Activated T-helper 1 cell treated with anti-CD3 and anti-CD28 coated beads, Interleukin-2, amount 50 U/mL, for 16 hours (primary cell): ENCODE measurements at places on chromosomes 2 and 18.

DNA sequence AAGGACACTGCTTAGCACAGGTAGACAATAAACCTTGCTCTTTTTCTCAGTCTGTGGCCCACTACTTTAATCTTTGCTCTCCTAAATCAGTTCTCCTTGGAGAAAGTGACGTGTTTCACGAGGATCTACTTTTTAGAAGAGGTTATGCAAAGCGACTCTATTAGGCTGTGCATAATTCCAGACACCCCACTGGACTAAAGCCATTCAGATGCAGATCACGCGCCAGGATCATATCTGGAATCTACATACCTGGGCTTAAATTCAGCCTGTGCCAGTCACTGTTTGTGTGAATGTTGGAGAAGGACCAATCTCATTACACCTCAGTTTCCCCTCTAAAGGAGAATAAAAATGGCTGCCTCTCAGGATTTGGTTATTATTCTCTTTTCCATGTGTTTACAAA lies 413.0 kb upstream of the MYT1L start:
- DNase-seq = no peak

- DNase-seq = no peak
Measured at GRCh38 chr18:36638224-36638623, 190.6 kb downstream of the TPGS2 start.

DNA sequence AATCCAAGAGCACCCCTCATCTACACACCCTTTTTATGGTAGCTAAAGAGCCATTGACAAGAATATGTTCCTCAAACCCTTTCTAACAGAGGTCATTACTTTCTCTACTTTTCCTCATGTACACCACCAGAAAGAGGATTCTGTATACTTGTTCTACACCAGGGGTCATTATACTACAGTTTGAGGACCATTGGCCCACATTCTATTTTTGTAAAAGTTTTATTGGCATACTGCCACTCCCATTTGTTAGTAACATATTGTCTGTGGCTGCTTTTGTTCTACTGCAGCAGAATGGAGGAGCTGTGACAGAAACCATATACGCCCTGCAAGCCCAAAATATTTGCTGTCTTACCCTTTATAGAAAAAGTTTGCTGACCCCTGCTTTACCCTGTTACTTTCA lies 14.3 kb downstream of the HTR2B start:
- no peak for DNase-seq

DNA sequence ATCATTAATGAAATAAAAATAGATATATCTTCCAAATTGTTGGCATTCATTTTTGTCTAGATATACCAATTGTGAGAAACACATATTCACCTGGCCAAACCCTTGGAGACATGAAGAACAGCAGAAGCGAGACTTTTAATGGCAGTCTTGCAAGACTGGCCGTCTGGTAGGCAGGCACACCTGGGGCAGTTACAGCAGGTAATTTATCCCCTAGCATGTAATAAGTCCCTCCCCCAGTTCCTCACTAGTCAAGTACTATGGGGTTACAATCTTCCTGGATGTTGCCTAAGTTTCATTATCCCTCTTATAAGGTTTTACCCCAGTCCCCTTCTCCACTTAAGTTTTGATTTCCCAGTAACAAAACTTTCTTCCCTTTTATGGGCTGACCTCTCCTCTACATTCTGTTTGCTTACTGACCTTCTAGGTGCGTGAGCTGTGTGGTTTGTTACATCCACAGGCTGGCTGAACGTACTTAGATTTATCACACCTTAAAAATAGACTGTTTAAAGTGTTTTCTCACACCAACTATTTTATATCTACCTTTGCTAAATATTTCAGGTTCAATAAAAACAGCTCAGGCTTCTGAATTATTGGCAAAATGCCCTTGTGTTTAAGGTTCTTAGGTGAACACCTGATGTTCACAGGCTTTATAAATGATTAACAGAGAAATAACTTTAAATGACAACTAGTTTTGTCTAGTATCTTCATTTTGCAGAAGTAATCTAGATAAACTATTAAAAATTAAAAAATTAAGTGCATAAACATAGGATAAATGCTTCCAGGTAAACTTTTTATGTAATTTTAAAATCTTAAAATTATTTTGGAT lies 365.0 kb upstream of the TFPI start:
- DNase-seq = no peak

DNA sequence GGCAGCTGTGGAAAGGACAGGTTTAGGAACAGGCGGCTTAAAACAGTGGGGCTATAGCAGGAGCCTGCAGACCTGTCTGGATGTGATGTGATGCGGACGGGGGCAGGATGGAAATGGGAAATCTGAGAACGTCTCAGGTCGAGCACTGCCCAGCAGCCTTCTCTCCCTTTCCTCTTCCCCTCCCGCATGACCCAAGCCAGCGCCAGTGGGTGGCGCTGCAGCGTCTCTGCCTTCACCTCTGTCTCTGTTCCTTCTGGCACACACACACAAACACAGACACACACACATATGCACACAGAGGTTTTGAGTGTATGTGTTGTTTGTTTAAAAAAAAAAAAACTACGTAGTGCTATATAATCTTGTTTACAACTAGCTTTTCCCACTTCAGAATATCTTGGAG lies 82.0 kb upstream of the SLC66A3 start:
- no peak for DNase-seq

DNA sequence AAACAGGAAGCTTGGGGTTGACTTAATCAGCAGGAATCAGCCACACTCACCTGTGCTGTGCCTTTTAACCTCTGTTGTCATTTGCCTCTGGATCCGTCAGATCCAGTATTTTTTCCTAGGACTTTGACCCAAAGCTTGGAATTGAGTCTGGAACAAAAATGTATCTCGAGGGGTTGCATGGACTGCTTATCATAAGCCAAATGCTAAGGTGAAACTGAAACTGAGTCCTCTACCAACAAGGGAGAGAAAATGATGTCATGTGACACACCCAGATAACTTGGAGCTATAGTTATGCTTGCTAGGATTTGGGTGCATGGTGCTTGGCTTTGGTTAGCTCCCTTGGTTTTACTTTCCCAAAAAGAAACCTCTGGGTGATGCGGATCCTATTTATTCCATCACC lies 2158.6 kb upstream of the PIK3C3 start:
- DNase-seq = no peak

DNA sequence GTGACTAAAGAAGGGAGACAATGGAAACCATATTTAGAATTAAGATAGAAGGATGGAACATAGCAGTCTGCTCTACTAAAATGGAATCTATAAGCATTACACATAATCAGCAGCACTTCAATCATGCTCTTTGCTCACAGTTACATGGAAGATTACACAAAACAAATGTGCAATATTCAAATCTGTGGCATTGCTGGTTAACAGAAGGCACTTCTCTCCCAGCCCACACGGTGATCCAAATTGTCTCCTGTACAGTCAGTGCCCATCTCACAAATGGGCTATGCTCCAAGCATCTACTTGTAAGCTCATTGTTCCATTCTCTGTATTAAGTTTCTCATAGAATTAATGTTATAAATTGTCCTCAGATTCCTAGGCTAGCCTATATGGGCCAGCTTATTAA lies 716.6 kb downstream of the NRXN1 start:
- DNase-seq = no peak

DNA sequence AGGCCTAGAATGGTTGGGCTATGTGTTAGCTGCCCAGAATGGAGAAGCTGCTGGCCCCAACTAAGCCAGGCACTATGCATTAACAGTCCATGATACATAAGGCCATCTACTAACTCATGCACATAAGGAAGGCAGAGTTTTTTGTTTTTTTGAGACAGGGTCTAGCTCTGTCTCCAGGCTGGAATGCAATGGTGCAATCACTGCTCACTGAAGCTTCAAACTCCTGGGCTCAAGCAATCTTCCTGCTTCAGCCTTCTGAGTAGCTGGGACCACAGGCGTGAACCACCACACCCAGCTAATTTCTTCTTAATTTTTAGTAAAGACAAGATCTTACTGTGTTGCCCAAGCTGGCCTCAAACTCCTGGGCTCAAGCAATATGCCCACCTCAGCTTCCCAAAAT lies 37.6 kb downstream of the GPR45 start:
- DNase-seq = no peak

- no peak for DNase-seq
Measured at GRCh38 chr2:75047189-75047991, 88.9 kb downstream of the POLE4 start.

DNA sequence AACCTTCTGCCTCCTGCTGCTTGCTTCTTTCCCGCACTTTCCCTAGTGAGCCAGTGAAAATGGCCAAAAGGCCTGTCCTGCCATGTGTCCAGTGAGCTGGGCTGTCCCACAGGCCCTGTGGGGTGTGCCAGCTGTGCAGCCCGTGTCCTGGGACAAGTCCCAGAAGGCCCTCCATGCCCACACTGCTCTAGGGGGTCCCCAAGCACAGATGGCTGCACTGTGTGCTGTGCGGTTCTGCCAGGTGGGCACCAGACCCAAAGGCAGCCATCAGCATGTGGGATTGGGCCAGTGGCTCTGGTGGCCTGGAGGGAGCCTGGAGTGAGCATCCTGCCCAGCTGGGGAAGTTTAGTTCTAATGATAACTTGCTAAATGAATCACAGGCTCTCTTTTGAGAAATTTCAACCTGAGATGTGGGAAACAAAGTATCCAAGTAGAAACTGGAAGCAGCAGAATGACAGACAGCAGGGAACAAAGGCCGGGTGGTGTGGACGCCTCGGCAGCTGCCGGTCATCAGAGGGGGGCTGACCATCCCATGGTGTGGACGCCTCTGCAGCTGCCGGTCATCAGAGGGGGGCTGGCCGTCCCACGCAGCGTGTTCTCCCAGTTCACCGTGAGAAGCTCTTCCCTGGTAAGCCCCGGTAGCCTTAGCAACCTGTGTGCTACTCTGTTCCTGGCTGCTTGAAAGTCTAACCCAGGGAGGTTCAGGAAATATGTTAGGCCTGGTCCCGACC lies 9.9 kb upstream of the CNDP2 start:
- no peak for DNase-seq

- no peak for DNase-seq
Measured at GRCh38 chr2:11889101-11889850, 142.8 kb downstream of the LPIN1 start.

DNA sequence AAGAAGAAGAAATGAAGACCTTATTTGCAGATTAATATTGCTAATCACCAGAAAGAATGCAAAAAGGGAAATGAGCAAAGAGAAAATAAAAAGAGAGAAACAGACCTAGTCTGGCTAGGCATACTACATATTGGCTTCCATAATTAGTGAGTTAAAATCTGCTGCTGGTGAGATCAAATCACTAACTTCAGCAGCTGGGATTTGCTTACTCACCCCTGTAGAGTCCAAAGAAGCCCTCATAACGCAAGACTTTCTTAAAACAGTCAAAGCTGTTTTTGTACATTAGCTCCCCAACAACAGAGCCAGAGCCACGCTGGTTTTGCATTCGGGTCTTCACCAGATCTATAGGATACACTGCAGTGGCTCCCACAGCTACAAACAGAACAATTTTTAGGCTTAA lies 80.9 kb downstream of the SLC25A12 start:
- DNase-seq = no peak

DNA sequence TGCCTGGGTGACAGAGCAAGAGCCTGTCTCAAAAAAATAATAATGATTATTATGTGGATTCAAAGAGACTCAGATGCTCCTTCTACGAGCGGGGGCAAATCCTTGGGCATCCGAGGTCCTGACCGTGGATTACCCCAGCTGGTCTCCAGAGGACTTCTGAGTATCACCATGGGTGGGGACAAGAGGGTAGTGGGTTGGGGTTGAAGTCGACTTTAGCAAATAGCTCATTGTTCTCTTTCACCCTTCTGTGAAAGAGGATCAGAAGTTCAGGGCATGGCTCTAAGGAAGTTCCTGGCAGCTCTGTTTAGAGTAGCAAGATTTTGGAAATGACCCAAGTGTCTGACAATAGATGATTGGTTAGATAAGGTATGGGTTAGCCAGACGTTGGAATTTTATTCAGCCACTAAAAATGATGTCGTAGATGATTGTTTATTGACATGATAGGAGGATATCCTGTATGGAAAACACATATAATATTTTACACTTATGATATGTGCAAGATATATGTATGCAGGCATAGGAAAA lies 59.0 kb upstream of the SPRED2 start:
- DNase-seq = no peak

DNA sequence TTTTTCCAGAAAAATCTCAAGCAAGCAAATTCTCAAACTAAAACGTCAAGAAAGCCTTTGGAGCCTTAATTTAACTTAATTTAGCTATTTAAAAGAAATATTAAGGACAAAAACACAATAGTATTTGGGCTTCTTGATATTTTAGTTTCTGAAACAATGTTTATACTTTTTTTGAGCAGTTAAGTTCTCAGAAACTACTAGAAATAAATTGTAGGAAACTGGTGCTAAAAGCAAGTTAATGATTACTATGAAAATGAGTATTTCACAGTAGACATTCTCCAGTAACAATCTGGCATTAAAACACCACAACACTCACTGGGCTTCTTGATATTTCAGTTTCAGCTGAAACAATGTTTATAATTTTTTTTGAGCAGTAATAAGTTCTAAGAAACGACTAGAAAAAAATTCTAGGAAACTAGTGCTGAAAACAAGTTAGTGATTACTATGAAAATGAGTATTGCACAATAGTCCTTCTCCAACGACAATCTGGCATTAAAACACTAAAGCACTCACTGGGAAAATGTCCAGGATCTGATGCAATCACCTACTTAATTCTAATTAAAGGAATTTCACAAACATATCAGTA lies 45.1 kb downstream of the TRAK2 start:
- DNase-seq = no peak

DNA sequence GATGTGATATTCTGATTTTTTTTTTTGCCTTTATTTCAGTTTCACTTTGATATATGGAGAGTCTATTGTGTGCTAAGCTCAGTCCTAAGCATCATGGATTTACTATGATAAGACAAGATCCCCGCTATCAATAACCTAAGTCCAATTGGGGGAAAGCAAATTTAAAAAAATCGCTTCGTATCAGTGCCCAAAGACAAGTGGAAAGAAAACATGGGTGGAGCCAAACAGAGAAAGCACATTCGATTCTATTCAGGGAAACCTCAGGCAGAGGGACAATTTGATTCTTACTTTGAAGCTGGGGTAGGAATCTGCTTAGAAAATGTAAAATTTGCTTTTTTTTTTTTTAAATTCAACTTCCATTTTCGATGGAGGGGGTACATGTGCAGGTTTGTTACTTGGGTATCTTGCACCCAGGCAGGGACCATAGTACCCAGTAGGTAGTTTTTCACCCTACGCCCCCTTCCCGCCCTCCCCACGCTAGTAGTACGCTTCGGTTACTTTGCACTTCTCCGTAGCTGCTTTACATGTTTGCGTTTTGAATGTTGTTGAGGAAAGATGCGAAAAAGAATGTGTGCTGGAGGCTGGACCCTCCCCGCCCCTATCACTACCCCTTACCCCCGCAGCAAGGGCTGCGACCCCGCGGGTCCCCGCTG lies 12.4 kb downstream of the KIF5C start:
- no peak for DNase-seq

- no peak for DNase-seq
Measured at GRCh38 chr2:219406861-219407230, 11.3 kb upstream of the DES start.
